Testis (tissue), 5 donors: ENCODE measurements at places on chromosomes 4 and X. TPM values are rescaled to one million over a fixed set of nuclear protein-coding genes. Genes with fewer than 3 reads are reported as not detected.

The TLR7 gene
- 1.3 TPM for polyA plus RNA-seq

The ENPEP gene
- 1.7 TPM for polyA plus RNA-seq

The CFAP47 gene
- 2.9 TPM for polyA plus RNA-seq

The IL1RAPL2 gene
- polyA plus RNA-seq, result 1.2 TPM

The PF4V1 gene
- polyA plus RNA-seq, result not detected

The VCX3B gene
- polyA plus RNA-seq, result 31.3 TPM

The SPANXC gene
- 5.4 TPM for polyA plus RNA-seq

The GAGE2A gene
- polyA plus RNA-seq, result 54.4 TPM

The RAB41 gene
- polyA plus RNA-seq, result 5.1 TPM

The CXCL5 gene
- 0.55 TPM for polyA plus RNA-seq

The LUZP4 gene
- polyA plus RNA-seq, result 11.2 TPM

The ALB gene
- polyA plus RNA-seq, result 6.9 TPM
